ENCODE measurements at places on chromosomes 6 and 20. TPM values are rescaled to one million over a fixed set of nuclear protein-coding genes. Genes with fewer than 3 reads are reported as not detected.

- no peak for DNase-seq
Measured at GRCh38 chr20:54774426-54774825, 299.0 kb downstream of the DOK5 start.

GRCh38 chr20:24771542-24772061 is 177.5 kb upstream of the CST7 start:
- DNase-seq: no peak

- DNase-seq: no peak
Measured at GRCh38 chr6:141165002-141165665, 967.6 kb upstream of the GJE1 start.

- DNase-seq: no peak
Measured at GRCh38 chr6:119865466-119866350, 516.1 kb upstream of the MAN1A1 start.

DNA sequence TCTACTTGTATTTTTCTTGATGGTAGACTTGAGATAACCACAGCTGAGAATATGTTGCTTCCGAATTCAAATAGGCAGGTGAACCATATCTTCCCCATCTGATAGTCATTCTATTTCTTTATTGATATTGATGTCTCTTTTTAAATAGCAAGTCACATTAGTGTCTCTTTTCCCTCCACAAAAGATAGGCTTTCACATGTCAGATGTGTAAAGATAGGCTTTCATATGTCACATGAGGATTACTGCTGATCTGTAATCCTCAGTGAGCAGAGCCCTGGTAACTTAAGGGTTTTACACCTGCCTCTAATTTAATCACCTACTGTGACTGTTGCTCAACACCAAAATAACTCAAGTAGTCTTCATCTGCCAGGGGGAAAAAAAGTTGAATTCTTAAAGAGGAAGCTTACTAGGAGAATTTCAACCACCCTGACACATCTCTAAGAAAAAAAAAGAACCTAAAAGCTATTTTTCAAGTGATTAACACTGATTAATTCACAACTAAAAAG is 45.3 kb upstream of the TRDN start:
- DNase-seq: no peak

- peak; percentile 55 for DNase-seq
Measured at GRCh38 chr6:153947808-153948447, 91.1 kb upstream of the OPRM1 start.

GRCh38 chr6:149566410-149567193 is 427 bp downstream of the GINM1 start:
- peak; percentile 78 for DNase-seq

DNA sequence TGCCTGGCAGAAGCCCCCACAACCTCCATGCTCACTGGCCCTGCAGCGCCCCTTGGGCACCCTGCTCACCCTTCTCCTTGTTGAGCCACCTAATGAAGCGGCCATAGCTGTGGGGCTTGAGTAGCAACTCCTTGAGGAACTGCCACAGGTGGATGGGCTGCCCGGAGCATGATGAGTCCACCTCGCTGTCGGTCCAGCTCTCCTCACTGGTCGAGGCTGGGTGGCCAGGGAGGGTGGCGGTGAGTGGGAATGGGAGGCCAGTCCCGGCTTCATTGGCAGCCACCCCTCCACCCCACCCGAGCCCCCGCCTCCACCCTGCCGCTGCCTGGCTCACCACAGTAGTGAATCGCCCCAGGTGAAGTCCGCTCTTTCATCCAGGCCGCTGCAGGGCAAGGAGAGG is 16.9 kb downstream of the SPDEF start:
- DNase-seq: no peak

GRCh38 chr6:5217356-5217755 is 43.4 kb downstream of the LYRM4 start:
- no peak for DNase-seq

DNA sequence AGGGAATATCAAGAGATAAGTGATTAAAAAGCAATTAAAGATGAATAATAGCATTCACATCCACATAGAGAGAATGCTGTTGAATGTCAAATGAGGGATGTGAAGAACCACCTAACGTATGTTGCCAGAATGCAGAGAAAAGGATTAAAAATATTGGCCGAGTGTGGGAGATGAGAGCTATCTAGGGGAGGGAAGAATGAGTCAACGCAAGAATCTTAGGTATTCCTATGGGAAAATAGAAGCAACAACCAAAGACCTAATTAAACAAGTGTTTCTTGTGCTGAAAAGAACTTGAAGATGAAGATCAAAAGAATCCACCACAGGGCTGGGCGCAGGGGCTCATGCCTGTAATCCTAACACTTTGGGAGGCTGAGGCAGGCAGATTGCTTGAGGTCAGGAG is 12.2 kb upstream of the RSPH3 start:
- DNase-seq: no peak

DNA sequence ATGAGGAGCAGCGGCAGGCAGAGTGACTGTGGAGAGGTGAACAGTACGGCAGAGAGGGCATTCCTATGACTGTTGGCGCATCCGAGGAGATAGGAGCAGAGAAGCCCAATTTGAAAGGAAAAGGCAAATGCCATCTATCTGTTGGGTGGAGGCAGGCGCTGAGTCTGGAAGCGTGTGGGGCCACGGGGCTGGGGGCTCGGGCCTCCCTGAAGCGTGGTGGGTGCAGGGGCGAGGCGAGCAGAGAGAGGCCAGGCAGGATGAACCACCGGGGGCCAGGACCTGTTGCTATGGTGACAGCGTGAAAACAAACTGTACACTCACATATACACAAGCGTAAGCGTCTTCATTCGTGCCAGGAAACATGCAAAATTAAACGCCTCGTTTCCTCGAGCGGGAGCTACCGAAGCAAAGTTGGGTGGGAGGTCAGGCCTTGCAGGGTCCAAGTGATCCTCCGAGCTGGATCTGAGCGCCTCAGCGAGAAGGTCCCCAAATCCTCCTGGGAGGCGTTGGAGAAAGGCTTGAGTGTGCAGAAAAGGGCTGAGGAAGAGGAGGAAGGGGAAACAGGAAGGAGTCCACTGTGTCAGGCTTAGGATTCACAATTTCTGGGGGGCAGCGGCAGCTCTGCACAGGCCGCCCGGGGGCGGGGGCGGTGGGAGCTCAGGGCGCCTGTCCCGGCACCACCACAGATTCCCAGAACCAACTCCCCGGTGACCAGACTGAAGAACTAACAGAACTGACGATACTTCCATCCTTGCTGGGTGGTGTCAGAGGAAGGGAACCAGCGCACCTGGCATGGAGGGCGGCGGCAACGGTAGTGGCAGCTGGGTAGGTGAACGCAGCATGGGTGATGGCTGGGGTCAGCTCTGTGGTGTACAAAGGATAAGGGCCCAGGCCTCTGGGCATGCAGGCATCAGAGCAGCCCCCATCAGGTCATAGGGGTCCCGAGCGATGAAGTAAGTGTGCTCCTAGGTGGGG is 68.2 kb downstream of the KHDC1L start:
- no peak for DNase-seq

DNA sequence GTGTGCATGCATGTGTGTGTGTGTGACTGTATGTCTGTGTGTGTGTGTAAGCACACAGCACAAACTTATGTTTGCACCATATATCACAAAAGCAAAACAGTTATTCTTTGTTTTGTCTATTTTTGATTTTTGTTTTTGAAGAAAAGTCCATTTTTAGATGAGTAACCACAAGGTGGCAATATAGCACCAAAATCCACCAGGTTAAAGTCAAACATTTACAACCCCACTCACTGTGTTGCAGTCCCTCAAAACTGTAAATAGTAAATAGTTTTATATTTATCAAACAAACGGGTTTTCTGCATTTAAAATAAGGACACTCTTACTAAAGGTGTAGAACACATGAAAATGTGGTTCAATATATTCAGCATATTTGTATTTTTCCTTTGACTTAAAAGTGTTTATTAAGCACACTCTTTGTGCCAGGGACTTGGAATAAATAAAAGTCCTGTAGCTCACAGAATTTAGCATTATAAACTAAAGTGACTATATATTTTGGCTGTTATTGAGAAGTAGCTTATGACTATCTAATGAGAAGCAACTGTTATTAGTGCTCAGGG is 118.5 kb downstream of the GFRAL start:
- no peak for DNase-seq

DNA sequence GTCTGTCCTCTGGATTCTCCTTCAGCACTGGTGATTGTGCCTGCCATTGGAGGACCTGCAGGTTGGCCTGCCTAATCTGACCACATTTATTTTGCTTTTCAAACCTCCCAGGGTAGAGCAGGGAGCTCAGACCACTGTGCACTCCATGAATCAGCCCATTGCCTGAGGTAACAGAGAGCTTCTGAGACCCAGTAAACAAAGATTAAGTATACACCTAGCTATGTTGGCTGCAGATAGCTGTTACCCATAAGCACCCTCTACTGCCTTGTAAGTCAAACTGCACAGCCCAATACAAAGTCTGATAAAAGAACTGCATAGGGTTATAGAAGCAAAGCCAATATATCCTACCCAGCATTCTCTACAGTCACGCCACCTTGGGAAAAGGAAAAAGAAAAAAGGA is 338.7 kb downstream of the HTR1B start:
- no peak for DNase-seq

GRCh38 chr20:57545927-57546662 is 14.8 kb upstream of the PCK1 start:
- DNase-seq: no peak

- DNase-seq: no peak
Measured at GRCh38 chr20:38229376-38230252, 30.9 kb downstream of the KIAA1755 start.

DNA sequence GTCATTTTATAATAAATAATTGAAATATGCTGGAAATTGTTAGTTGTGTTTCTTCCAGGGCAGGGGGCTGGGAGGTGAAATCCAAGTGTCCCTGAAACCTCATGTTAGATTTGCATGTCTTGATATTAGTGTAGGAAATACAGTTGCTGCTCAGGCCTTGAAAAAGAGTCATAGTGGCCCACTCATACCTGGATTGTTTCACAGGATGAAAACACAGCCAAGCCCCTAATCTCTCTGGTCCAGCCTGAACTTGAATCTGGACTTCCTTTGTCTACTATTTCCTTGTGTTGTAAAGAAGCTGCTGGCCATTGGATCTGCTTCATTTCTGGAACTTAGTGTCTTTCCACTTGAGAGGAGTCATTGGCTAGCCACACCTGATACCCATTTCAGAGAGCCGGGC is 108.8 kb upstream of the JARID2 start:
- DNase-seq: no peak

GRCh38 chr20:57377350-57377749 is 13.8 kb upstream of the RBM38 start:
- no peak for DNase-seq

GRCh38 chr20:39800111-39800510 is 838.0 kb downstream of the DHX35 start:
- DNase-seq: no peak

C20orf144 gene
- total RNA-seq: not detected

PPP1R14C gene
- total RNA-seq: 0.27 TPM

IRF4 gene
- 4.7 TPM for total RNA-seq

USP49 gene
- 6.4 TPM for total RNA-seq

CENPW gene
- total RNA-seq: 2.8 TPM

GRM1 gene
- total RNA-seq: 0.45 TPM

BTNL2 gene
- total RNA-seq: not detected

OVOL2 gene
- not detected for total RNA-seq

PRDM13 gene
- not detected for total RNA-seq

Data from sciatic nerve (tissue), 2 donors.